ENCODE measurements at places on chromosomes 3 and 15.

DNA sequence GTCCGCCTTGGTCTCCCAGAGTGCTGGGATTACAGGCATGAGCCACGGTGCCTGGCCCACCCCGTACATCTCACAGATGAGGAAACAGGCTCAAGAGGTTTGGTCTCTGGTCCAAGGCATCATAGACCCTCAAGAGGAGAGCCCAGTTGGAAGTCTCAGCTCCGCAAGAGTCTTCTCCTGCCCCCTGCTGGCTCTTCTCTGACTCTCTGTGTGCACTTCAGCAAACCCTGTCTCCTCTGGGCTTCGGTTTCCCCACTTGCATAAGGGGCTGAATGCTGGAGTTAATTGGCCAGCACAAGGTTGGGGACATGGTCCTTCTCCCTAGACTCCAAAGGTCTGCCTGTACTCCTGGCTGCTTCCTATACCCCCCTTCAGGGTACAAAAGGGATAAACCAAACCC is 3.9 kb downstream of the MST1R start:
- DNase-seq: no peak

DNA sequence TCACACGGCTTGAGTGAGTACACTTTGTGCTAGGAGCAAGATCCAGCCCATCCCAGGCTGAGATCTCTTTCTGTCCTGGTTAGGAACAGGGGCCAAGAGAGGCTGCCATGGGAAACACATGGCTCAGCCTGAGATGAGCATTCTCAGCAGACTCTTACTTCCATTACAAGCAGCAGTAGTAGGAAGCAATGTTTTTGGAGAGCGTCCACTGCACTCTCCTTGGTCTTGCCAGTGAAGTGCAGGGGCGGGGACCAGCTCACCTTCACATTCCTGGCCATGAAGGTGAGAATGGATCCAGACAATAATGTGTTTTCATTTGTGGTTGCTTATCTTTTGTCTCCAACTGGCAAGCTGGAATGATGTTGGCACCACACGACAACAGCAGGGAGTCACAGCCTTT is 24.7 kb downstream of the ZNF80 start:
- DNase-seq: no peak

- DNase-seq: no peak
Measured at GRCh38 chr3:9600597-9600996, 47.0 kb upstream of the LHFPL4 start.

GRCh38 chr3:53159156-53160060 is 1.6 kb upstream of the PRKCD start:
- DNase-seq: no peak

DNA sequence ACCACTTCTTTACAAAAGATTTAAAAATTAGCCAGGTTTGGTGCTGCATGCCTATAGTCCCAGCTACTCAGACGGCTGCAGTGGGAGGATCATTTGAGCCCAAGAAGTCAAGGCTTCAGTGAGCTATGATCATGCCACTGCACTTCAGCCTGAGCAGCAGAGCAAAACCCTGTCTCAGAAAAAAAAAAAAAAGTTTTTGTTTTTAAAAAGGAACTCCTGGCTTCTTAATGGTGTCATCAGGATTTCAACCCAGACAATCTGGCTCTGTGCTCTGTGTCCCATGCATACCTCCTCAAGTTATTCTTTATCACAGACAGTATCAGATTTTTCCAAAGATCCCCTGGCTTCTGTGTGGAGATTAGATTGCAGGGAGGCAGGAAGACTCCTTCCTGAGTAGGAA is 64.2 kb upstream of the IL12A start:
- DNase-seq: no peak

DNA sequence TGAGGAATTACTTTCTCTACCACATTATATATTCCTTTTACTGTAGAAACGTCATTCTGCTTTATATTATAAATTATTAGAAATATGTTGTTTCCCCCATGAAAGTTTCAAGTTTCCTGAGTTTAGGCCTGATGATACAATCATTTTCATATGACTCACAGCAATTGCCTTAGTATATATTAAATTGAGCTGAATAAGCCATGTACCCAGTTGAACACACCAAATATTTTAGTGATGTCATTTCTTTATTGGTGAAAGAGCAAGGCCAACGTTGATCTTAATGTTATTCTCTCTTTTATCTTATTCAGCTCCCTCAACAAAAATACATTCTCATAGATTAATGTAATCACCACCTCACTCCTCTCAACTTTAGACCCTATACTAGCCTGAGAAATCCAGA is 30.8 kb downstream of the B3GNT5 start:
- DNase-seq: no peak

DNA sequence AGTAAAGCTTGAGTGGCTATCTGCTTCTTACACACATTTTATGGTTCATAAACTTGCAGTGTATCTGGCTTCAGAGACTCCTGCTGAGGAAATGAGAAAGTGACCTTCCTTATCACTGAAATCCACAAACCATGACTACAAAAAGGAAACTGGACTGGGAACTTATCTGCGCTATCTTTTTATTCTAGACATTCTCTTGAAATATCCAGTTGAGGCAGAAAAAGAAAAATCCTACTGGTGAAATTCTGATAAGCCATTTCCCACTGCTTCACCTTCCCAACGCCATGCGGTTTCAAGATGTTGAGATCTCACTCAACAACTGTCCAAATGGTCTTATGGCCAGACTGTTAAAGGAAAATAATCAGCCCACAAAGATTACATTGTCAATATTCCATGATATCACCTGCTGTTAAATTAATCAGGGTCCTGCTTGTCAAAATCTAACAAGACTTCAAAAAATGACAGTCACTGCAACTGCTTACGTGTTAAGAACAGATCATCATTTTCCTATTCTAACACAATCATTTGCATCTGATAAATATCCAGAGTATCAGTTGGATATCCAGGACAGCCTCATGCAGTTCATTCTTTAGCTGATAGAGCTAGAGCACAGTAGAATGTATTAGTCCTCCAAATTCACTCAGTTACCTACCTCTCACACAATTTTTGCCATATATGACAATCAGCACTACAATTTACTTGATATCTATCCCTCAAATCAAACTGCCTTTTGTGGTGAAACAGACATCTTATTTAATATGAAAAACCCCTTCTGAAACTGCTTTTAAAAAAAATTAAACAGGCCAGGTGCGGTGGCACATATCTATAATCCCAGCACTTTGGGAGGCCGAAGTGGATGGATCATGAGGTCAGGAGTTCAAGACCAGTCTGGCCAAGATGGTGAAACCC is 538.1 kb downstream of the MAGI1 start:
- no peak for DNase-seq

- no peak for DNase-seq
Measured at GRCh38 chr15:89908226-89908625, 4.5 kb downstream of the ARPIN start.

GRCh38 chr3:196341137-196341536 is 2.9 kb upstream of the TM4SF19 start:
- peak; percentile 51 for DNase-seq

- DNase-seq: no peak
Measured at GRCh38 chr3:142839831-142840230, 49.1 kb downstream of the PCOLCE2 start.

GRCh38 chr3:50241713-50242380 is 5.8 kb downstream of the GNAI2 start:
- no peak for DNase-seq

- DNase-seq: no peak
Measured at GRCh38 chr15:91224755-91225380, 124.8 kb downstream of the SV2B start.

DNA sequence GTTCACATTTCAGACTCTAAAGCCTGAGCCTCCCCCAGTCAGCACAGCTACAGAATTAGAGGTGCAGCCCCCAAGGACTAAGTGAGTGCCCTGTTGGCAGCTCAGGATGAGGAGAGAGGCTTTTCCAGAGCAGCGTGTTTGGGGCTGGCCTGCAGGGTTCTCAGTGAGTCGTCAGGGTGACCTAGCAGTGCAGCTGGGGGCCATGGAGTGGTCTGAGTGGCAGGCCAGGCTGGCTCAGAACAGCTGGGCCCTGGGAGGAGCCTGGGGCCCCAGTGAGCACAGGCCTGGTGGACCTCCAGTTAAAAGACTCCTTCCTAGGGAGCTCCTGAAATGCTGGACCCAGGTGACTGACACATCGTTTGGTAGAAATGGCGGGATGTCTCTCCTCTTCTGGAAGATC is 108.3 kb downstream of the SLC49A4 start:
- DNase-seq: no peak

DNA sequence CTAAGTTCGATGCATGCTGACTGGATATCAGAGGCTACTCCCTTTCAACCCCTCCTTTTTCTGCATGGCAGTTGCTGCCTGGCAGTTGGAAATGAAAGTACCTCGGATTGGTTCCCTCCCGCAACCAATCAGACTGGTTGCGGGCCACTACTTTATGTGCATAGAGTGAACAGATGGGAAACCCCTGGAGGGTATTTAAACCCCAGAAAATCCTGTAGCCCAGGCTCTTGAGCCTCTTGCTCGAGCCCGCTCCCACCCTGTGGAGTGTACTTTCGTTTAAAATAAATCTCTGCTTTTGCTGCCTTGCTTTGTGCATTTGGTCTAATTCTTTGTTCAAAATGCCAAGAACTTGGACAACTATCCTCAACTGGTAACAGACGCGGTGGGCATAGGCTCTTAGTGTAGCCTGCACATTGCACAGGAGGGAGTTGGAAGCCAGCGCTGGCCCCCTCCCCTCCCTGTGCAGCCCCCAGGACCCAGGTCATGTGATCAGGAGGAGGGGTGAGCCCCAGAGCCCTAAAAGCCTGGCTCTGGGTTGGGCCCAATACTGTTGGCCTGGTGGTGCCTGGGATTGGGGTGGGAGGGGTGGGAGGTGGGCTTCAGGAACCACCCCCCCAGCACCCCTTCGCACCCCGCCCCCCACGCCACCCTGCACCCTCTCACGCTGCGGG is 26.8 kb downstream of the RHCG start:
- DNase-seq: no peak

DNA sequence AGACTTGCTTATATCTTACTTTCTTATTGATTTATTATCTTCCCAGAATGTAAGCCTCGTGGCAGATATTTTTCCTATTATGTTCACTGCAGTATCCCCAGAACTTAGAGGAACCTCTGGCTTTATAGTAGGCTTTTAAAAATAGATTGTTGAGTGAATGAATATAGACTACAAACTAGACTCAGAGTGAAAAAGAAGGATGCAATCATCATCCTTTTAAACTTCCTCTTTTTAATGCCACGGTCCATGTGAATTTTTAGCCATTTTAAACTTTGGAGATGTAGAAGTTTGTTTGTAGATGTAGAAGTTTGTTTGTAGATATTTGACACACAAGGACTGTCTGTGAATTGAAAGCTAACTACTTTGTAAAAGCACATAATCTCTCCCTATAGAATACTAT is 7.2 kb upstream of the P2RY12 start:
- no peak for DNase-seq

DNA sequence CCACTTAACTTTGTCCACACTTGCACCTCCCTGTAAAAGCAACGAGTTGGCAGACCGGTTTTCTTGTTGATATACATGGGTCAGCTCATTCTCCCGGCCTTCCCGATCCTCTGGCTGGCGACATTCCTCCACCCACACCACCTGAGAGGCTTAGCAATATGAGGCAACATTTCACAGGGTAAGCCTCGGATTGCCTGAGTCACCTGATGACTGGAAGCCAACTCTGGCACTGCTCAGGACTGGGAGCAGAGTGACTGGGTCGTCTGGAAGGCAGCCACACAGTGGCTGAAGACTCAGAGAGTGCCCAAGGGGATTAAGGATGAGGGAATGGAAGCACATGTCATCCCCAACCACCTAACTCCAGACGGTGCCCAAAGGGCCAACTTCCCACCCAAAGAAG is 9.8 kb downstream of the HOMER2 start:
- no peak for DNase-seq

GRCh38 chr15:40257656-40258450 is 19.0 kb downstream of the PAK6 start:
- DNase-seq: no peak

- no peak for DNase-seq
Measured at GRCh38 chr3:62159709-62160092, 213.6 kb downstream of the FEZF2 start.

DNA sequence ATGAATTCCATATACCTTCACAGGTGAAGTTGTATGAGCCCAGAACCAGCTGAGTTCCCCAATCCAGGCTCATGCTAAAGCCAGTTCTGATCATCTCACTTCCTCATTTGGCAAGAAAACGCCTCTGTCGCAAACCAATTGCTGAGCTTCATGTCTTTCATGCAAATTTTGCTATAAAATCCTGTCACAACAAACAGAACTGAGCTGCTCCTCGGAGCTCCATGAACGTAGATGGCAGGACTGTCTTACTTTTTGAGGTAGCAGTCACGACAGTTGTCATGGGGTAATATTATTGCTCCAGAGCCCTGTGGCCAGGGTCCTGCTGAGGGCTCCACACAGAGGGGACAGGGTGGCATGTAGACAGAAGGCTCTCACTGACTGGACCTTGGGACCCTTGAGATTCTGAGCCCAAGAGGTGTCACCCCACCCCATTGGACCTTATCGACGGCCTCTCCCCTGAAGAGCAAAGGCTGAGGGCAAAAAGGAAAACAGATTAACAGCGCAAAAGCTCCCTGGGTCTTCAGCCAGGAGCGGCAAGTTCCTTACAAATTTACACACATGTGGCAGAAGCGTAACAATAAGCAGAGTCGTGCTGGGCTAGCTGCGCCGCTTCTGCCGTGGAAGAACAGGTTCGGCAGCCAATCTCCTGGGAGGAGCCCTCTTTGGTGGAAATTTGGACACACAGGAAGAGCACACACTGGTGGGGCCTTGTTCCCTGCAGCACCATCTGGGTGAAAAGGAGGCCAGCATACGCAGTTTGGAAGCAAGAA is 249.2 kb downstream of the OPA1 start:
- peak; percentile 80 for DNase-seq

DNA sequence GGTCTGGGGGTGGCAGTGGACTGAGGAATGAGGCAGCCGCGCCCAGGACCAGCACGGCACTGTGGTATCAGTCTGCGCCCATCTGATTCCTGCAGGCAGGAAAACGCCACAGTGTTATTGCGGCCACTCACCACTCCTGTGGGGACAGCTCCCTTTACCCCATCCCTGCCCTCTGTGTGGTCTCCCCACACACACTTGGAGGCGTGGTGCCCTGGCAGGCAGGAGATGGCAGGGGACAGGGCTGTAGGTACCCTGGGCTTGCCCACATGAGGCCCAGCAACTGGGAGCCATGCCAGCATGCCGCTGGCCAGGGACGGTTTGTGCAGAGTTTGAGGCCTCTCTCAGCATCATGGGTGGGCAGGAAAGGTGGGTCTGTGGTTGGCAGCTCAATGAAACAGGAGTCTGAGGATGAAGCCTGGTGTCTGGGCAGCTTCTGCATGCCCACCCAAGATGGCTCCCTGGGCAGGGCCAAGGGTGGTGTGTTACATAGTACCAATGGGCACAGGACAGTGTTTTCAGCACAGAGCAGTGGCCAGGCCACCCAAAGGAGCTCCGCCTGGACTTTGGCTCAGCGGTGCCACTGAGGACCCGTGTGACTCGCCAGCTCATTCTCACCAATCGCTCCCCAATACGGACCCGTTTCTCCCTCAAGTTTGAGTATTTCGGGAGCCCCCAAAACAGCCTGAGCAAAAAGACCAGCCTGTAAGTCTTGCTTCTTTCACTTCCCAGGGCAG is 27.2 kb downstream of the ACAA1 start:
- DNase-seq: no peak

DNA sequence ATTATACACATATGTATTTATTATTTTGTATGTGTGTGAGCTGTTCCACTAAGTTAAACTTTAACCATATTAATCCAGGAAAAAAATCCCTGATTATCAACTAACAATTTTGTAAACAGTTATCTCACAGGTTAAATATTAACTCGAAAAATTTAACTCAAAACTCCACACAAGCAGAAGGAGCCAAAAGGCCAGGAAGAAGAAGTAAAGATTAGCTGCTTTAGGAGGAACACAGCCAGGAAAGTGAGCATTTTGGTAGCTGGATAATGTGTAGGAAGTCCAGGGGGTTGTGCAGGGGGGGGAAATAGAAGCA is 425.0 kb downstream of the TIGIT start:
- no peak for DNase-seq

GRCh38 chr3:14590569-14590968 is 50.4 kb upstream of the GRIP2 start:
- no peak for DNase-seq

Measured in SIG-M5 (cell line).